Sigmoid colon (tissue), 7 donors: ENCODE measurements at places on chromosomes 6 and 20. TPM values are rescaled to one million over a fixed set of nuclear protein-coding genes. Genes with fewer than 3 reads are reported as not detected.

TENT5A gene
- polyA plus RNA-seq, result 7.8 TPM

HLA-DQA2 gene
- 0.17 TPM for polyA plus RNA-seq

OTOR gene
- not detected for polyA plus RNA-seq

DNA sequence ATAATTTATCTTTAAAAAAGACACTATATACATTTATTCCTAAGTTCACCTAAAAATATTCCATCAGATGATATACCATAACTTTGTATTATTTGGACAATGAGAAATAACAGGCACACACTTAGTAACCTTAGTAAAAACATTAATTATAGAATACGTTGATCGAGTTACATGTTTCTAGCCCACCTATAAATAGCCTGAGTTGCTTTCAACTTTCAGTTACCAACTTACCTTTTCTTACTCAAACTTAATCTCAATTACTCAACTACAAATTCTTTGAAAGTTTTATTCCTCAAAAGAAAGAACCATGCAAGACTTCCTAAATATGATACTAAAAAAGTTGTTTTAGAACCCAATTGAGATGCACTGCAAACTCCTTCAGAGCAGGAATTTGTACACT lies 12.2 kb downstream of the ARHGAP18 start:
- no peak for DNase-seq

- no peak for DNase-seq
Observed at GRCh38 chr6:11767458-11767857, 11.1 kb downstream of the ADTRP start.
